ENCODE measurements at places on chromosomes 1 and 21.
A peak's percentile ranks its signal among the peaks of the same experiment; 100 is the strongest.

- no peak for DNase-seq
These were observed 156.9 kb downstream of the PPP1R12B start for GRCh38 chr1:202505356-202505755.

DNA sequence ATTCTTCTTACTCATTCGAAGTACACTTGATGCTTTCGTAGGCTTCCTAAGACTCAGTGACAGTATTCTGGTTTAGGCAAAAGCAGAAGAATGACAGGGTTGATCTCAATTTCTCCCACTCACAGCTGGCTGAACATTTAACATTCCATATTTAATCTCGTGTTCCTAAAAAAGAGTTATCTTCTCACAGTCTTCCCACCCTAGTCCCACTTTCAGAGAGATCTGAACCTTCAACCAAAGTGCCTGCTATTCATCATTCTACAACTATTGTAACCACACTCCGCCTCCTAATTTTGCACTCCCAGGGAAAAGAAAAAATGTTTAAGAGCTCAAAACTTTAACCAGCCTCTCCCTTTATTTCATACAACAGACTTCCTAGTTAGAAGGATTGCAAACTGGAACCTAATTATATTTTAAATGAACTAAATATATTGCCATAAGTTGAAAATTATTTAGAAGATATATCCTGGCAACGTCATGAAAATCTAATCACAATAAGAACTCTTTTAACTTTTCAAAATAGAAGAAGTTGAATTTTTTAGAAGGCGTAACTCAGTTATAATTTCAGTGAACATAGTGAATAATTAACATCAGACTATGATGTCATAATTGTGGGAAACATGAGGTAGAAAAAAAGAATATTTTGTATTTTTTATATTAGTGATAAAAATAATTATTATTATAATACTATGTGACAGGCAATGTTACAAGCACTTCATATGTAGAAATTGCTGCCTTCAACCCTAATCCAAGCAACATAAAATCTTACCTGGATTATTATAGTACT is 540.9 kb upstream of the ADGRL2 start:
- DNase-seq: no peak

DNA sequence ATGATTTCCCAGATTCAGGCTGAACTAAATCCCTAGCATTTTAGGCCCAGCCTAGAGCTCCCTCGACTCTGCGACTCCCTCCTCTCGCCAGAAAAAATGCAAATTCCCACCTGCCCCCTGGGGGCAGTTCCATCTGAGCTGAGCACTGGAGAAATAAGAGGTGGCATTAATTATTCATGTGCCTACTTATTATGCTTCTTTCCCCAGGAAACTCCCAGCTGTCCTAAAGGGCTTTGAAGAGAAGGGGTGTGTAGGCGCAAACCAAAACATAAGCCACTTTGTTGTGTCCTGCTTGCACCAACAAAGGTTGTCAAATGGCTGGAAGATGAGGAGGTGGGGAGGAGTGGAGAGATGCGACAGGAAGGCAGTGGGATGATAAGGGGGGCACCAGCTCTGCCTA is 41.4 kb upstream of the GOLT1A start:
- no peak for DNase-seq

DNA sequence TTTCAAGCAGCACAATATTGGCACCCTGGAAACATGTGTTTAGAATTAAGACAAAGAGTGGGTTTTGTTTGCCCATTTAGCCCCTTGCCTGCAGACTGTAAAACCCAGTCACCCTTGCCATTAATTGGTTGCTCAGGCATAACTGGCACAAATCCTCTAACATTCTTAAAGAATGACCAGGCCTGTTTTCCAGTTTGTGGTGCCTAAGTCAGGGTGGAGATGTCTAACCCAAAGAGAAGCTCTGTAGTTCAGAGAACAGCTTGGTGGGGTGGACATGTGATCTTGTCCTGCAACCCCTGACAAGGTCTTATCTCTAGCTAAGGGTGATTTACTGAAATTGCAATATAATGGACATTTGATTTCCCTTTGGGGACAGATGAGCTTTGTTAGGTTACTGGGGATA is 8.8 kb upstream of the ANGPTL7 start:
- DNase-seq: no peak

DNA sequence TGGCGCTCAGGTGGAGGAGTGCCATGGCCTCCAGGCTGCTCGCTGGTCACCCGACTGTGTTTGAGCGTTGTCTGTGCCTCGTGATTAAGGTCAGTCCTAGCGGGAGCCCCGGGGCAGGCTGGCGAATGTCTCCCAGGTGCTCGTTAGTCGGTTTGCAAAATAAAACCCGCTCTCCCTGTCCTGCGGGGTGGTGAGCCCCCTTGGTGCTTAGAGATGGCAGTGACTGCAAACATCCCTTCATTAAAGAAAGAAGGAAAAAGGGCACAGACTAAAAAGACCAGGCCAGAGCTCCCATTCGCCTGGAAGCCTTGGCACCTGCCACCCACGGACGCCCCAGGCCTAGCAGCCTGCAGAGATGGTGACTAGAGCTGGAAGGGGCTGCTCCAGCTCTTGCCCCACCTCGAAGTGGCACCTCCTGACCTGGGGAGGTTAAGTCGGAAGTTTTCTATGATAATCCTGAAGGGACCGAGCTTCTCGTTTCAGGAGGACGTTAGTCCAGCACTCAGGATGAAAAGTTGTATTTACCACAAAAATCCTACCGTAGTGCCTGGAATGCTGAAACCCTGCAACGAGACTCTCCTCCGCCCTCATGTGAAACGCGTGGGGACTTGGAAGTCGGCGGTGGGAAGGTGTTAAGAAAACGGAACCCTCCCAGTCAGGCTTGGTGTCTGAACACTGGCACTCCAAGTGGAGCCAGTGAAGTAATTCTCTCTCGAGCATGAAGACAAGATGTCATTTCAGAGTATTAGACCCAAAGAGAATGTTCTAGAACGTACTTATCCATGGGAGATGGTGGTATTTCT is 24.6 kb downstream of the RIPK4 start:
- no peak for DNase-seq

DNA sequence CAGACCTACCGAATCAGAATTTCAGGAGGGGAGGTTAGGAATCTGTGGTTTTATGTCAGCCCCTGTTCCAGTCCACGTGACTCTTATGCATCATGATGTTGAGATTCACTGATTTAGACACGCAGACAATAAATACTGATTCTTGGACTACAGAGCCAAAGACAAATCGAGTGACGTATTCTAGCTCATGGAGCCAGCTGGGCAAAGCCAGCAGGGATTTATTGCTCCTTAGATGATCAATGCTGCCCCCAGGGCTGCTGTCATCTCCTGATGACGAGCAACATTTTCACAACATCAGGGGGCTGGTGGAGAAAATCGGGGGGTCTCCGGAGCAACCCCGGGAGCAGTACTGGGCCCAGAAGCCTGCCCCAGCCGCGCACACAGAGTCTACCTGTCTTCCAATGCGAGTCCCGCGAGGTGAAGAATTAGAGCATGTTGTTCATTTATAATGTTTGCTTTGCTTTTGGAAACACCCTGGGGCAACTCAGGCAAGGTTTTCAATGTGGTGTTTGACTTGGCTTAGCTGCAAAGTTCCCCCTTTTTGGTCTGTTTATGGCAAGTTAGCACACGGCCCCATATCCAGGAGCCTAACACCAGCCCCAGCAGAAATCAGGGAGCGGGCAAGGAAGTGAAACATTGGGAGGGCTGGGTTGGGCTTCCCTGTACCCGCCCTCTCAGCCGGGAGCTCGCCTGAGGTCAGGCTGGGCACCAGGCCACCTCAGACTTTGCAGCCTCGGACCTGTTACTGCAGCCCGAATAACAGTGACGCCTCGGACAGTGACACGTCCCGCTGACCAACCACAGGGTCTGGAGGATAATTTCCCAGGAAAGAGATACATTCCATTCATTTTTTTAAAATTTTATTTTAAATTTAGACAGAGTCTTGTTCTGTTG is 19.9 kb upstream of the CLDN14 start:
- no peak for DNase-seq

GRCh38 chr1:9438431-9439073 is 100.7 kb upstream of the SLC25A33 start:
- DNase-seq: no peak

- no peak for DNase-seq
These were observed 82.9 kb upstream of the ZNF644 start for GRCh38 chr1:91104712-91105111.

DNA sequence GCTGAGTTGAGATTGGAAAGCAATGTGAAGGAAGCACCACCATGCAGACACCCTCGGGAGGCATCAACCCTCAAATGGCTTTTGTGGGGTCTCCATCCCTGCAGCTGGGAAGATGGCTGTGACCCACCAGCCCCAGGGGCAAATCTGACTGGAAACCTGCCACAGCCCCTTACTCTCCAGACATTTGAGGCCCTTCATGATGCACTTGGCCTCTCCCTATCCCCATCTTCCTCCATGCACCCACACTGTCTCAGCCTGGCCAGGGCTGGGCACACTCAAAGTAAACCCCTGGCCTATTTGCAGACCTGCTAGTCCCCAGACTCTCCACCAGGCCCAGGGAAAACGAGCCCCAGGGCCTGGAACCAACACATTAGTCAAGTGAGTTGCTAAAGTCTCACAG is 205.2 kb downstream of the MATN1 start:
- no peak for DNase-seq

DNA sequence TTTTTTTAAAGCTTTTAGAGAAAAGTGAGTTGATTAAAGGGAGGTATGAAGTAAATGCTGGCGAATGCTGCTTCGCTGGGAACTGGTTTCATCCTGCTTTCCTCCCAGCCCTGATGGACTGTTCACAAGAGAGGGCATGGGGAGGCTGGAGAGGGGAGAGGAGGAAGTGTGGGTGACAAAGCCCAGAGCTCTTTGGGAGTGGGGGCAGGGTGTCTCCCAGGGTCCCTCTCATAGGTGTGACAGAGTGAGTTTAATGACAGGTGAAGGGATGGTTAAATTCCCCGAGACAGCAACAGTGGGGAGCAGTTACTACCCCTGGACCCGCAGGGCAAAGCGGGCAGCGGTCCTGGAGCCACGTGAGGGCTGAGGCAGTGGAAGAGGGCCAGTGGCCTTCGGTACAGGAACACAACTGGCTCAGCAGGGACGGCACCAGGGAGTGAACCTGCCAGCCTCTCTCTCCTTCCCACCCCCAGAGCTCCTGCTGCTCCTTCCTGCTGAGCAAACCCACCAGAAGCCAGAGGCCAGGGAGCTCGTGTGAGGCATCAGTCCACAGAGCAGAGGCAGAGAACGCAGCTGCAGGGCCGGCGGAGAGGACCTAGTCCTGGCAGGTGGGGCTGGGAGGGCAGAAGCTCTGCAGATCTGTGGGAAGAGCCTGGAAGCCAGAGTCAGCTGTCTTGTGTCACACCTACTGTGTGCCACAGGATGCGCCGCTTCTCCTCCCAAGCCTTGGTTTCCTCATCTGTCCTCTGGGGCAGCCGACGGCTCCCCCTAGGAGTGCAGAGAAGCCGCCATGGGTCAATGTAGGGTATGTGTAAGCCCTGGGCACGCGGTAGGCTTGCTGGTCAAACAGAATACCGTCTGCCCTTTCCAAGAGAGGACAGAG is 20.9 kb upstream of the LRP8 start:
- DNase-seq: no peak

- no peak for DNase-seq
These were observed 154.2 kb downstream of the ASTN1 start for GRCh38 chr1:177010211-177010825.

DNA sequence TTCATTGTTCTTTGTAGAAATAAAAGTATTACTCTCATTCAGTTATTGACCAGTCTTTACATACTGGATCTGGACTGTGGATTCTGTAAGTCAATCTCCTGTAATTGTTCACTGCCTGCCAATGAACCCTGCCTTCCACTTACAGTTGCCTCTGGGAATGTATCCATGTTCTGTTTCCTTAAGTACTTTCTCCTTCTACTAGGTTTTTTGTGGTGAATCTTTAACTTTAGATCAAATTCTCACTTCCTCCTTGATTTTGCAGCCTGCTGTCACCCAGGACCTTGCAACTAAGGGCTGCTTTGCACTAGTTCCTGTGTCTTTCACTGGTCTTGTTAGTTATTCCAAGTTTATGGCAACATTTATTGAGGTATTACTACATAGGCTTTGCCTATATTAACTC is 28.2 kb upstream of the ANKRD13C start:
- no peak for DNase-seq

DNA sequence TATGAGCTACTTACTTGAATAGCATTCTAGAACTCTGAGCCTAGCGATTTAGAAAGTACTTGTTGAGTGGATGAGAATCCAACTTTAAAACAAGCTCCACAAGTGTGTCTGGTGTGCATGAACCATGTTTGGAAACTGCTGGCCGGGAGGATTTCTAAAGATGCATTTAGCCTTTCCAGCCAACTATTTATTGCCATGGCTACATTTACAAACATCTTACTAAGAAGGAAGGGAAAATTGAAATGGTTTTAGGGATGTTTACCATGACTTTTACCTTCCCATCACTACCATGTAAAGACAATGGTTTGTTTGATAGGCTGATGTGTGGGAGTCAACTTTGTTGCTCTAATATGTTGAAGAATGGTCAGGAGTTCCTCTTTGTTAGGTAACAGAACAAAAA is 37.7 kb upstream of the ARHGAP29 start:
- DNase-seq: no peak

DNA sequence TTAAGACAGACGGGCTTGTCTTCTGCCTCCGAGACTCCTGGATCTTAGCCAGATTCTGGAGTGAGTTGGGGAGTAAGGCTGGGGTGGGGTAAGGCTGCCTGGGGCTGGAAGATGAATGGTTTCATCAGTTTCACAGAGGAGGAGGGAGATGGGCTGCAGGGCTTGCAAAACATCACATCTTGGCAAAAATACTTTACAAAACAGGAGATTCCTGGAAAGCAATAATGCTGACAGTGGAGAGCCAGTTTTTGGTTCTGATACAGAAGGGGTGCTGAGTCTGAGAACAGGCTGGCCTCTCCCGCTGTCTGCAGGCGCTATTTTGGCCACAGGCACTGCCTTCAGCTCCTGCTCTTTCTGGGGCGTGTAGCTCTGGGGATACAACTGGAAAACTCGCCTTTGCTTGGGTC is 83.4 kb upstream of the KCNE2 start:
- DNase-seq: no peak

- DNase-seq: peak; percentile 96
These were observed at the start of gene PRDX1 for GRCh38 chr1:45521413-45522323. TSS of gene PRDX1 (minus strand) at chr1:45521884. CDS start at chr1:45519043, 2,841 bp downstream.

- DNase-seq: no peak
These were observed 56.7 kb downstream of the RALGPS2 start for GRCh38 chr1:178781533-178782330.

DNA sequence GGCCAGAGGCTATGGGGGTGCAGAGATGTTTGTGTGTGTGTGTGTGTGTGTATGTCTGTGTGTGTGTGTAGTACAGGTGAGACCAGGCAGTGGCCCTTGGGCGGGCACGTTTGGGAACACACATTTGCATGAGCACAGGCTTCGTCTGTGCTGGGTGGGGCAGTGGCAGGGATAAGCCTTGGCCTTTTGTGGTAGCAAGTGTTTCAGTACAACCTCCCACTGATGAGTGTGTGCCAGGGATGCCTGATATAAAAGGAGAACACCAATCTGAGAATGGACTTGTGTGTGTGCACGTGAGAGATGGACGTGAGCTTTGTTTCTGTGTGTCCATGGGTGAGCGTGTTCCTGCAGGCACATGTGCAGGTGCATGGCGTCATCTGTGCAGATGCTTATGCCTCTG is 3.0 kb downstream of the NTRK1 start:
- no peak for DNase-seq

- no peak for DNase-seq
These were observed 931.4 kb upstream of the ADGRL2 start for GRCh38 chr1:80869299-80869698.

GRCh38 chr1:10161541-10162290 is 48.7 kb upstream of the KIF1B start:
- DNase-seq: no peak

- no peak for DNase-seq
These were observed 29.4 kb downstream of the MAN1A2 start for GRCh38 chr1:117396636-117397035.

- no peak for DNase-seq
These were observed 111.7 kb downstream of the DUSP10 start for GRCh38 chr1:221630236-221630635.

Measured in stimulated activated CD4-positive, alpha-beta T cell treated with anti-CD3 and anti-CD28 coated beads, Interleukin-15, amount 100 ng/mL, for 48 hours (primary cell).